ENCODE measurements at places on chromosomes 4 and X.

DNA sequence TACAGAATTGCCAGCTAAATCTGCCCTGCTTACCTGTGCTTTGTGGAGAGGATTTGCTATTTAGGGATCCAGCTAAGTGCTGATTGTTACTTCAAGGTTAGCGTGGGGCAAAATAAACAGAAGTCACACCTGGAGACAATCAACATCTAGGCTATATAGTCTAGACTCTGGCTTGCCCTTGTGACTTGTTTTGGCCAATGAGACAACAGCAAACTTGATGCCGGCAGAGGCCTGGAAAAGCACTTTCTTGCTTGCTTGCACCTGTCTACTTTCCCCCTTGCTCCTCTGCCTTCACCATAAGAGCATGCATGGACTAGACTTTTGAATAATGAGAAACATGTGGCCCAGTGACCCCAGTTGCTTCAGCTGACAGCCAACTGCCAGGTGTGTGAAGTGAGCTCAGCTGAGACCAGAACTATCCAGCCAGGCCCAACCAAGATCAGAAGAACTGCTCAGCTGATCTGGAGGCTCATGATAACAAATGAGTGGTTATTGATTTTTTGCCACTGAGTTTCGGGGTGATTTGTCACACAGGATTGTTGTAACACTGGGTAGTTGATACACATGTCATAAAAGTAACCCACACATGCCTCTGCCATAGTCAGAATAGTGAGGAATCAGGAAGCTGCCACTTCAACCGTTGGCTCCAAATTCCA, 164.4 kb downstream of the RBMX2 start:
- DNase-seq: no peak

GRCh38 chr4:103150677-103151076, 47.5 kb downstream of the CENPE start:
- no peak for DNase-seq

- DNase-seq: no peak
Observed at GRCh38 chr4:24747234-24747975, 48.0 kb upstream of the SOD3 start.

GRCh38 chrX:139881572-139881971, 51.3 kb downstream of the ATP11C start:
- DNase-seq: no peak

- no peak for DNase-seq
Observed at GRCh38 chrX:72060921-72061490, 70.7 kb downstream of the RTL5 start.

GRCh38 chr4:177451108-177451500, 8.9 kb upstream of the AGA start:
- DNase-seq: no peak

DNA sequence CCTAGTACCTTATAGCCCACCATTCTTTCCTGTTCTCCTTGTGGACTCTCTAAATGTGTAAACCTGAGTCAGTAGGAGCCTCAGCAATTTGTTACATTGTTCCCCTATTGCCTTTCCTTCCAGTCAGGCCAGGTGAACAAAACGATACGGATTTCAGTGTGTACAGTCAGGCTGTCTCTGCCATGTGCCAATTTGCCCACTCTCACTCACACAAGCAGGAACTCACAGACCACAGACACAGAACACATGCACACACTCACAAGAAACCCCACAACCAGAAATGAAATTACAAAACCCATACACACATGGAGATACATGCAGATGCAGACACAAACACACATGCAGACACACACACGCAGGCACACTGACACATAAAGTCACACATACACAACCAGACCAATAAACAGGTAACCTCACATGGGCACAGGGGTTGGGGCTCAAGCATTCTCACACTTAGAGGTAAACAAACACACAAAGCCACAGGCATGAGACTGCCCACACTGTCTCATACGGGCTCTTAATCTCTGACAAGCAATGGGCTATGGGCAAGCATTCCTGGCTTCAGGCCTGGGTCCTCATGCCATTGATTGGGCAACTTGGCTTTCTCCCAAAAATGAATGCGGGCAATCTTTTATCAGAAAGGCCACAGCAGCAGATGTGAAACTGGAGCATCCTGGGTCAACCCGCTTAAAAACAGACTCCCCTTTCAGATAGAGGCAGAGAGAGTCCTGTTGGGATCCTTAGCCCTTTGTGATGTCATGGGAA, 68.7 kb downstream of the NBDY start:
- DNase-seq: no peak

- no peak for DNase-seq
Observed at GRCh38 chrX:104137496-104137895, 19.3 kb downstream of the SLC25A53 start.

Measured in activated T-helper 2 cell treated with anti-CD3 and anti-CD28 coated beads, Interferon-gamma antibody, Interleukin-2, Interleukin-4, amounts not matched to agents 10 μg/mL and 5 μg/mL and 100 μg/mL, durations not matched to agents 14 hours and 24 hours and 36 hours (primary cell).